Lung microvascular endothelial cell (primary cell): ENCODE measurements at places on chromosomes 5 and 9.
A peak's percentile ranks its signal among the peaks of the same experiment; 100 is the strongest.

DNA sequence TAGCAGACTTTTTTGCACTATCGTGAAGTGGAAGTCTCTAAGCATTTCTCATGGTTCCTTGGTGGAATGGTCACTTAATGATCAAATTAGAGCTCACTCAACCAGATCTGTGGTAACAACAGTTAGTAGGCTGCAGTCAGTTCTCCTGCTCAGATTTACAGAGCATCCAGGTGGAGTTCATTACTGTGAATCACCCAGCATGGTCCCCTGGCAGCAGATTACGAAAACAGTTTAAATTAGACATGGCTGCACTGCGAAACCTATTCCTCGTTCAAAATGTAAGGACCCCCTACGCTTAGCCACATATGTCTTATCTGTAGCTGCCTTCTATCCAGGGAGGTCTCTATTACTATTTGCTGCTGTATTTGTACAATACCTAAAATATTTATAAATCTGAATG, 823.6 kb upstream of the ARRDC3 start:
- no peak for DNase-seq

- no peak for DNase-seq
These were observed 73.0 kb downstream of the SLC1A3 start for GRCh38 chr5:36679221-36679989.

DNA sequence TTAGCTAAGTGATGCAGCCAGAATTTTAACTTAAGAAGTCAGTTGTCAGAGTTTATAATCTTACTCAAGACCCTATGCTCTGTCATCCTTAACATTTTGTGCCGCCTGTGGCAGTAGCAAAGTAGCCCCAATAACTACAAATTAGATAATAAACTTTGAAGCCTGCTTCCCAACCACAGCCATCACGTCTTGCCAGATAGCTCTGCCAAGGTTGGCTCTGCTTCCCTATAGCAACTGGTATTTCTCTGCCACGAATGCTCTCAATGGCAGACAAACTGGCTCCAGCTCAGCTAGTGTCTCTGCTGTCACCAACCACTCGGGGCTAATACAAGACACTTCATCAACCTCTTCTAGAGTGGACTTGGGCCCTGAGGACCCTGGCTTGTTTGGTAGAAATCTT, 576.1 kb downstream of the CDH12 start:
- no peak for DNase-seq

DNA sequence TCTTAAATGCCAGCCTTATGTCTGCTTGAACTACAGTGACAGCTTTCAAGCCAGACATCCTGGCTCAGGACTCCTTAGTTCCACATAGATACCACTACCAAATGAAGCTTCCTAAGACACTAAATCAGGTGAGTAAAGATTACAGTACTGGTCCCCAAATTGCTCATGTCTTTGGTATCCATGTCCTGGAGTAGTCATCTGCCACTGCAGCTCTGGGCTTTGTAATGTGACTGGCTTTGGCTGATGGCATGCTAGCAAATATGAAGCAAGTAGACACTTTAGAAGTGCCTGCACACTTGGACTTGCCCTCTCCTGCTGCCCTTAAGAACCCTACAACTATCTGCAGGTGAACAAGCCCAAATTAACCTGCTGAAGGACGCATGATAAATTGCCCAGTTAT, 334.9 kb downstream of the BNC2 start:
- DNase-seq = no peak

DNA sequence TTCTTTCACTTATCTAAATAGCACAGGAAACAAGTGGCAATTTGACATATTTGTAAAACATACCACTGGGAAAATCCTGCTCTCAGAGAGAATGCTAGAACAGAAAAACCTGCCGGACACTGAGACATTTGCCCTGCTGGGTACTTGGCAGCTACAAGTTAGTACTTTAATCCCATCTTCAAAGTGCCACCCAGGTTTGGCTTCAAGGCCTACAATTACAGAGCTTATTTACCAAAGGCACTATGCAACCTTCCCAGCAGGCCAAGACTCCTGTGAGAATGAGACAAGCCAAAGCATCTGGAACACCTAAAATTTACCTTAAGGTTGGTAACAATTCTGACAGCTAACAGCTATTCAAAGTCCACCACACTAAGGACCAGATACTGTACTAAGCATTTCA, 78.3 kb downstream of the TSSK1B start:
- no peak for DNase-seq

DNA sequence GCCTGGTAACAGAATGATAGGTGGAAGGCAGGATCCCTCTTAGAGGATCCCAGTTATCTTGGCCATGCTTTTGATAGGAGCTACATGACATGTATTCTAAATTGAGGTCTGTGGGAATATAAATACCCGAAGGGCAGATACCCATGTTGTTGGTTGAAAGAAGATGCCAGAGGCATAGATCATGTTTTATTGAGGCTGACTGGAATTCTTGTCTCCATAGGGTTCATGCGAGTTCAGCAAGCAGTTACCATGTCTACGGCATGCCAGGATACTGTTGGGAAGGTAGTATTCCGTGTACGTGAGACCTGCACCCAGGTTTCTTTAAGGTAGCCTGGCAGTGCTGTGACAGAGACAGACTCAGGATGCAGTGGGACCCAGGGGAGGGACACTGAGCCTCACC, 230.7 kb downstream of the NR3C1 start:
- DNase-seq = no peak

DNA sequence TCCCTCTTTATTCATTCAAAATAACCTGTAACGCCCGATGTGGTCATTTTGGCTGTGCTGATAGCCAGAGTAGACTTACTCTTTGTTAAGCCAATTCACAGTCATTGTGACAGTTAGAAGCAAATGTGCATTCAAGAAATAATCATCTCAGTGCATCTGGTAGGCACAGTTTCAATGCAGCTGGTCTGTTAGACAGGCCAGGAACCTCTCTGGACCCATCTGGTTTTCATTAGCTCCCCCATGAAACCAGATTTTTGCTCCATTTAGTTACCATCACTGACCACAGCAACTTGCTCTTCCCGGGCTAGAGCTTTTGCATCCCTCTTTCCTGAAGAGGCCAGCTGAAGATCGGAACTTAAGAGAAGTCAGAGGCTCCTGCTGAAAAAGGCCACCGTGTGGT, 284.2 kb downstream of the NSG2 start:
- DNase-seq = no peak

GRCh38 chr5:128644863-128645262, 106.8 kb upstream of the FBN2 start:
- peak; percentile 46 for DNase-seq

DNA sequence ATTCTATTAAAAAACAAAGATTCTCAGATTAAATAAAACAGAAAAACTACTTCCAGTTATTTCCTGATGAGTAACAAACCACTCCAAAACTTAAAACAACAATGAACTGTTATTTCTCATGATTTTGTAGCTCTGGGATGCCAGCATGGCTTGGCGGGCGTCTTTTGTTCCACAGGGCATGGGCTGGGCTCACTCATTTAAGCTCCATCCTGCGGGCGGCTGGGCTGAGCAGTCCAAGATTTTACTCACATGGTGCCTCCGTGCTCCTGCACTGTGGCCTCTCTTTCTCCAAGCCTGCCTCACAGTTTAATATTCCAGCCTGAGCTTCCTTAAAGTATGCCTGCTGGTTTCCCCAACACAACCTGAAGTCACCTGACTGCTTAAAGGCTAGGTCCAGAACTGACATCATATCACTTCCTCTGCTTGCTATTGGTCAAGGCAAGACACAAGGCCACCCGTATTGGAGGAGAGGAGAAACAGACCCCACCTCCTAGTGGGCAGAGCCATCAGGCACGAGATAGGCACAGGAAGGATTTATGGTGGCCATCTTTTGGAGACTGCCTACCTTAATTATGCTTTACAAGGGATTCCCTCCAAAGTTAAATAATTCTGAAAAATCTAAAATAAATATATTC, 41.6 kb upstream of the ZBTB43 start:
- DNase-seq = no peak

DNA sequence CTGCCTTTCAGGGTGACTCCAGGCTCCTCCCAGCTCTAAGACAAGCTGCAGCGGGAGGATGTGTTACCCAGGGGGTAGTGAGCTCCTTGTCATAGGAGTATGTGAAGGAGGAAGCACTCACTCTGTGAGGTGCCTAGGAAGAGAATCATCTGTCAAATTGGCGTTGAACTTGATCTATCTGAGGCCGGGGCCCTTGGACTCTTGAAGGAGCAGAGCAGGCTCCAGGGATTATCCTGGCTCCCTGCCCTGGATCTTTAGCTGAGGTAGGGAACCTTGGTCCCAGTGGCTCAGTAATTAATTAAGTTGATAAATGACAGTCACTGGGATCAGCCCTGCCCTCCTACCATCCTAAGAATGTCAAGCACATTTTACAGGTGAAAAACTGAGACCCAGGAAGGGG, 15.5 kb downstream of the ADGRD2 start:
- DNase-seq = no peak

DNA sequence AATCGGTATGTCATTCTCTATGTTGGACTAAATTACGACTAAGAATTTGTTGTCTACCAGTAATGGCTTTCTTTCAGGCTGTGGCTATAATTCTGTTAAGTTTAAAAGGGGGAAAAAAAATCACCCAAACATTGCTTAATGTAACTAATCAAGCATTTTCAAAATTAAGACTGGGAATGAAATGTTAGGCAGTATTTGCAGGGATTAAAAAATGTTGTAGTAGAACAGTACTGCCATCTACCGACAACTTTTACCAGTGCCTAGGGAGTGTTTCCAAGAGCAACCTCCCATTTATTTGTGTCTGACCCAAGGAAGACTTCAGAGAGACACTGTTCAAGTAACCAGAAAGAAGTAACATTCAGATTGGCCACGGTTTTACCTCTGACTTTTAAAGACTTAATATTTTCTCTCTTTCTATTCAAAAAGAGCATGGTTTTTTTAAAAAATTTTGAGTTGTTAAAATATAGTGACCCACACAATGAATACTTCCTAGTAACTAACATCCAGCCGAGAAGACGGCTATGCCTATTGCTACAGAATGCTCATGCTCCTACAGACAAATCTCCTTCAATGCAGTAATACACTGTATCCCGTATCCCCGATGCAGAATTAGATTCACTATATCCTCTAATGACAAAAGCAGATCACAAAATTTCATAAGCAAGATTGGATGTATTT, 92.4 kb downstream of the ARL15 start:
- DNase-seq = peak; percentile 75

GRCh38 chr5:178389026-178389729, 156.6 kb upstream of the PHYKPL start:
- no peak for DNase-seq

DNA sequence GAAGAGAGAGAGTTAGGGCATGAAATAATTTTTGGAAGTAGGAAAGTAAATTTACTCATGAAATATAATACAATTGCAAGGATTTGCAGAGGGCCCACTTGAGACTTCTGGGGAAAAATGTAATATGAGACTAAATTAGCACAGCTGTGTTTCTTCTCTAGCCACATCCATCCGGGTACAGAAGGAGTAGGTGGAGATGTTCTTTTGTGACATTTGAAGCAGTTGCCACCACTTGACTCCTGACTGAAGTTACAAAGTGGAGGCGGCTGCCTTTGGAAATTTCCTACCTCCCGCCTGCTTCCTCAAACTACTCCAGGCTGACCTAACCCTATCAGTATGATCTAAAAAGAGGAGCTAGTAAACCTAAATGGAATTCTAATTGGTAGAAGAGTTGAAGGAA, 58.1 kb upstream of the SHISAL2B start:
- no peak for DNase-seq

- DNase-seq = peak; percentile 53
These were observed 2.4 kb downstream of the TLR4 start for GRCh38 chr9:117706421-117707116.

DNA sequence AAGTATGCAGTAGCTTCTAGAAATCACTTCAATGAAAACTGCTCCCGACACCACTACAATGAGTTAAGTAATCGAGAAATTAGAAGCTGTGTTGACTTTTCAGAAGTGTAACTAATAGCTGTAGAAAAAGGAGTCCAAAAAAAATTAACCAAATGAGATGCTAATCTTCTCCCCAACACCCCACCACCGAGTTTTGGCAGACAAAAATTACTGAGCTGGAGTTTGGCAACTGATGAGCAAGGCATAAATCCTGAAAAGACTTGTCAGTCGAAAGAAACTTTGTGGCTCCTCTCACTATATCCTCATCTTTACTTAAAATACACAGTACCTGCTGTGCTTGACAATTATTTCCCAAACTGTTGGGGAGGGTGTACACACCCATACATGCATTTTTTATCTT, 191.9 kb downstream of the EBF1 start:
- no peak for DNase-seq

- DNase-seq = peak; percentile 83
These were observed 211.3 kb upstream of the IRX4 start for GRCh38 chr5:2093859-2094615.

GRCh38 chr9:111179577-111179976, 141.3 kb upstream of the LPAR1 start:
- DNase-seq = no peak
